ENCODE measurements at places on chromosomes 1 and 21. TPM values are rescaled to one million over a fixed set of nuclear protein-coding genes. Genes with fewer than 3 reads are reported as not detected.

The CD48 gene
- total RNA-seq: 2.2 TPM

The RHOU gene
- 17.6 TPM for total RNA-seq

DNA sequence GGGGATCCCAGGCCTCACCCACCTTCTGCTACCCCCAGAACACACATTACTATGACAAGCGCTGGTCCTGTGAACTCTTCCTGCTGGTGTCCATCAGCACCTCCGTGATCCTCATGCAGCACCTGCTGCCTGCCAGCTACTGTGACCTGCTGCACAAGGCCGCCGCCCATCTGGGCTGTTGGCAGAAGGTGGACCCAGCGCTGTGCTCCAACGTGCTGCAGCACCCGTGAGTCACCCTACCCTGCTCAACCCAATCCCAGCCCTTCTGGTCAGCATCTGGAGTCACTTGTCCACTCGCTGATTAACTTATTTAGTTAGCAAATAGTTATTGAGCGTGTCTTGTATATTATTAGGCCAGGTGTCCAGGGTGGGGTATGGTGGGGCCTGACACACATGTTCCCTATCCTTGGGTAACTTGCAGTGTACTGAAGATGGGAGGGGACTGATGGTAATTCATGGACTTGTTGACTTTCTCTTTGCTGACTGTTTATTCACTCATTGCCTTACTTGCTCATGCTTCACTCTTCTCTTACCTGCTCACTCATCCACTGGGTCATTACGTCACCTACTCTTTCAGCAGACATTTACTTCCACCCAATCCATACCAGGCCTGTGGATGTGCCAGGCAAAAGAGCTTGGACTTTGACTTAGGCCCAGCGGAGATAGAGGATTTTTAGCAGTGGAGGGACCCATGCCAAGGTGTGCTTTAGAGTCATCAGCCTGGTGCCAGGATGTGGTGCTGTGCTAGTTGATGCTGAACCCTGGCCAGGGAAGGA is 12.9 kb upstream of the KPNA6 start:
- no peak for DNase-seq

GRCh38 chr1:2257245-2257627 is 29.1 kb downstream of the SKI start:
- DNase-seq: peak; percentile 81

The KRTAP21-2 gene
- not detected for total RNA-seq

- peak; percentile 99 for DNase-seq
Observed at GRCh38 chr1:18913065-18913835, 10.9 kb upstream of the ALDH4A1 start.

DNA sequence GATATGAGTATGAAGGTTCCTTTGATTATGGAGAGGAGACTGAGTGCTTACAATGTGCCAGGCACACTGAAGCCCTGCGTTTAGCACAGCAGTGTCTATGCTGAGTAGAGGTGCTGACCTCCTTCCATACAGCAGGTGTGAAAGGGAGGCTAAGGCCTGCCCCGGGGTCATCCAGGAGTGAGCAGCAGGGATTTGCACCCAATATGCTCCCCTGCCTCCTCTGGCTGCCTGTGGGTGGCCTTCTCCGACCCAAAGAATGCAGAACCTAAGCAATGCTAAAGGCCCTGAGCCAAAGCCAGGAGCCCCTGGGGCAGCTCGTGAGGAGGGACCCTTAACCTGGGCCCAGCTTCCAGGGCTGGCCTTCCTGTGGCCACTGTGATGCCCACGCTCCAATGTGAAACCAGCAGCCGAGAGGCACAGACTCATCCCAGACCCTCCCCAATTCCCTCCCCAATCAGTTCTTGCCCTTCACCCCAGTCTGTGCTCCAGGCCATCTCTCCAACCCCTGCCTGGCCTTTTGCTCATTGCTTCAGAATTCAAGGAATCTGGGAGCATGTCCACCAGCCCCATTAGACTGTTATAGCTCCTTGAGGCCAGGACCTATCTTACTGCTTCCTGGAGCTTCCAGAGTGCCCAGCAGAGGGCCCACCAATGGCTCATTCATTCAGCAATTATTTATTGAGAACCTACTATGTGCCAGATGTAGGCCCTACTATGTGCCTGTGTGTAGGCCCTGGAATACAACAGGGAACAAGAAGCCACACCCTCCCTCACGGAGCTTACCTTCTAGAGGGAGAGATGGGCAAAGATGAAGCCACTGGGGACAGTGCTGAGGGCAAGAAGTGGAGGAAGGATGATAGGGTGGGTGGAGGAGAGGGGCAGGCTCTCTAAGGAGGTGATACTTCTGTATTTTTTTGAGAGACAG is 53.3 kb downstream of the TAS1R2 start:
- no peak for DNase-seq

The B3GALT2 gene
- not detected for total RNA-seq

Data from H7 (cell line).